Natural killer cell (primary cell): ENCODE measurements at places on chromosomes 3 and 15. TPM values are rescaled to one million over a fixed set of nuclear protein-coding genes. Genes with fewer than 3 reads are reported as not detected.

ANKRD28 gene
- total RNA-seq = 58.0 TPM

ZPLD1 gene
- not detected for total RNA-seq

GOLGA6L7 gene
- not detected for total RNA-seq

STRIT1 gene
- total RNA-seq = not detected

NR1I2 gene
- 0.25 TPM for total RNA-seq

CCDC12 gene
- total RNA-seq = 114 TPM

DAZL gene
- not detected for total RNA-seq

CACNA2D2 gene
- total RNA-seq = 36.5 TPM

CAND2 gene
- 1.3 TPM for total RNA-seq

VPS13C gene
- 164 TPM for total RNA-seq

ITIH3 gene
- not detected for total RNA-seq

SNX33 gene
- 5.1 TPM for total RNA-seq

LRRIQ4 gene
- total RNA-seq = not detected

TFRC gene
- total RNA-seq = 111 TPM

MKRN2OS gene
- total RNA-seq = not detected

RPP25 gene
- total RNA-seq = 0.50 TPM

DPPA4 gene
- total RNA-seq = 2.3 TPM

SPINK8 gene
- total RNA-seq = not detected

CASR gene
- not detected for total RNA-seq
